ENCODE measurements at places on chromosomes 7 and 10. TPM values are rescaled to one million over a fixed set of nuclear protein-coding genes. Genes with fewer than 3 reads are reported as not detected.

GRCh38 chr7:104938741-104939390, 75.1 kb upstream of the KMT2E start:
- DNase-seq = no peak

GRCh38 chr7:73621168-73622063, 2.9 kb downstream of the MLXIPL start:
- no peak for DNase-seq

The CCDC3 gene
- total RNA-seq = 3.2 TPM

- DNase-seq = no peak
These were observed 28.4 kb upstream of the CHCHD3 start for GRCh38 chr7:133110312-133110711.

DNA sequence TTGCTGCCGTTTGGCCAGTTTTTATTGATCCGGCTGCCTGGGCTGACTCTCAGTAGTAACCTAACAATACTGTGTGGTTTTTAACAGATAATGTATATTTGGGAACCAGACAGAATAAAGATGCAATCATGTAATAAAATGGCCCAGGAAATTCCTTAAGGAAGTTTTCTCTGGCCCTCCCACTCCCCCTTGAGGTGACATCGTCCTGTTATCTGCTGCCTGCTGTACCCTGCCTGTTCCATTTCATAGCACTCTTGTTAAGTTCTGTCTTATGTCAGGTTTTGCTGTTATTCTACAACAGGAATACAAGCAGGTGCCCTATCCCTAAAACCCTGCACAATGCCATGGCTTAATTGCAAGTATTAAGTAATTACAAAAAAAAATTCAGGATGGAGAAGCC, 12.5 kb downstream of the ITGB8 start:
- no peak for DNase-seq

- no peak for DNase-seq
These were observed 172.8 kb downstream of the NRP1 start for GRCh38 chr10:33161550-33162247.

GRCh38 chr10:101763141-101763846, 12.6 kb downstream of the FGF8 start:
- no peak for DNase-seq

- DNase-seq = peak; percentile 23
These were observed 251.7 kb upstream of the MYO3A start for GRCh38 chr10:25682203-25682851.

- no peak for DNase-seq
These were observed 413.5 kb downstream of the NRG3 start for GRCh38 chr10:82288461-82288881.

DNA sequence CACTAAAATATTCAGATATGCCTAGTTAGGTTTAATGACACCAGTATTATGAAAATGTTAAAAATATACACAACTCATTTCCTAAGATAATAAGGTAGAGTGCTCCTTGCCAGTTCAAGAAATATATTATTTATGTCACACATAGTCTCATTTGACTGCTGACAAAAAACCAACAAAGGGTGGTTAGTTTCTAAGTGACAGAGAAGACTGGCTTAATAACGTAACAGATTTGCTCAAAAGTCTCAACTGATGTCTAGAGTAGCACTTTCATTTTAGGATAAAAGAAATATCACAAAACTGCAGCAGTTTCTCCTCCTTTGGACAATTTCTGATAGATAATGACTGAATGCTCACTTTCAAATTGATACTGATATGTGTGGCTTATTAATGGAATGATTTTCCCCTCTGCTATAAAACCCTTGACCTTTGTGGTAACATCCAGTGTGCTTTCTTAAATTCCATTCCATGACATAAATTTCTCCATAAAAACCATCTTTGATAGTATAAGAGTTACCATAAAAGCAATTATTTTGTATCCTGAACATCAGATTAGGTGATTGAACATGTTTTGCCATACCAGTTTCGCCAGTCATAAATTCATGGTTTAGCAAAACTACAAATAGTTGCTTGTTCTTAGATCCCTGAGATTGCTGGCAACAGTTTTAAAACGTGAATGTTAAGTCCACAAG, 94.2 kb downstream of the NRBF2 start:
- DNase-seq = no peak

The PRKCQ gene
- total RNA-seq = not detected

DNA sequence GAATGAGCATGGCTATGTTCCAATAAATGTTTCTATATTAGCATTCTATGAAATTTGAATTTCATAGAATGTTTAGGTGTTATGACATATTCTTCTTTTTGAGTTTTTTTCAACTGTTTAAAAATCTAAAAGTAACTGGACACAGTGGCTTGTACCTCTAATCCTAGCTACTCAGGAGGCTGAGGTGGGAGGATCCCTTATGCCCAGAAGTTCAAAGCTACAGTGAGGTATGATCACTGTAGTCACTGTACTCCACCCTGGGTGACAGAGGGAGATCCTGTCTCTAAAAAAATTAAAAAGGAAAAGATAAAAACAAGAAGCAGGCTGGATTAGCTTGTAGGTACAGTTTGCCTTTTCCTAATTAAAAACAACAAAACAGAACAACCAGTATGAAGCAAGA, 95.1 kb downstream of the NRBF2 start:
- DNase-seq = no peak

DNA sequence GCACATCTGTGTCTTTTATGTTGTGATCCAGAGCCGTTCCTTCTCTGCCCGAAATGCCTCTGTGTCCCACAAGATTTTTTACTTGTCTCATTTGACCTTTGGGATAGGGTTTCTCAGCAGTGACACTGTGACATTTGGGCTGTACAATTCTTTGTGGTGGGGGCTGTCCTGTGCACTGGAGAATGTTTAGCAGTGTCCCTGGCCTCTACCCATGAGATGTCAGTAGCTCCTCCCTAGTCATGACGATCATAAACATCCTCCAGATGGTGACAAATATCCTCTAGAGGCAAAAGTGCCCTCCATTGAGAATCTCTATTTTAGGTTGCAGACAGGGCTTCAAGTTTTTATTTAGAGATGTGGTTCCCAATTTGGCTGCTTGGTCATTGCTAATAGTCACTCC, 91.3 kb downstream of the PPP1R17 start:
- no peak for DNase-seq

The EBF3 gene
- 41.7 TPM for total RNA-seq

- no peak for DNase-seq
These were observed 45.2 kb downstream of the AHCYL2 start for GRCh38 chr7:129270077-129270476.
